ENCODE measurements at places on chromosomes 3 and 15. TPM values are rescaled to one million over a fixed set of nuclear protein-coding genes. Genes with fewer than 3 reads are reported as not detected.

The GPR87 gene
- total RNA-seq: not detected

The CMTM8 gene
- total RNA-seq: 2.5 TPM

The B3GNT5 gene
- total RNA-seq: 19.9 TPM

The CDC25A gene
- 2.7 TPM for total RNA-seq

The ARPP19 gene
- total RNA-seq: 160 TPM

The PIAS1 gene
- total RNA-seq: 32.6 TPM

The HDC gene
- not detected for total RNA-seq

The SAMMSON gene
- 0.39 TPM for total RNA-seq

The ACAP2 gene
- total RNA-seq: 43.3 TPM

The RARRES1 gene
- total RNA-seq: 0.99 TPM

The WDR76 gene
- total RNA-seq: 15.3 TPM

The WDR6 gene
- total RNA-seq: 222 TPM

The SNX4 gene
- total RNA-seq: 40.3 TPM

The SHC4 gene
- total RNA-seq: 61.8 TPM

The TMEM44 gene
- total RNA-seq: 14.5 TPM

The ALPK3 gene
- total RNA-seq: 0.56 TPM

The GNAT1 gene
- total RNA-seq: not detected

The POPDC2 gene
- 0.80 TPM for total RNA-seq

The ABCF3 gene
- 68.9 TPM for total RNA-seq

The ANKUB1 gene
- not detected for total RNA-seq

The HHATL gene
- total RNA-seq: not detected

The IQCF5 gene
- total RNA-seq: not detected

The GPR62 gene
- 0.19 TPM for total RNA-seq

The P2RY1 gene
- not detected for total RNA-seq

The MESP2 gene
- total RNA-seq: 0.36 TPM

The CIAO2A gene
- 28.7 TPM for total RNA-seq

The CORO2B gene
- total RNA-seq: 79.4 TPM

The FBN1 gene
- total RNA-seq: 1,190 TPM

The GATA2 gene
- total RNA-seq: 0.44 TPM

The CPEB1 gene
- total RNA-seq: 2.7 TPM

The GOLGA8S gene
- 0.32 TPM for total RNA-seq

The SORD gene
- total RNA-seq: 10.7 TPM

The GP5 gene
- not detected for total RNA-seq

The CFAP92 gene
- not detected for total RNA-seq

The CCR4 gene
- not detected for total RNA-seq

The FETUB gene
- total RNA-seq: not detected

The SLC6A11 gene
- not detected for total RNA-seq

The NR2E3 gene
- total RNA-seq: not detected

The DNAJC13 gene
- total RNA-seq: 49.1 TPM

The CELF6 gene
- 1.3 TPM for total RNA-seq

The RETNLB gene
- not detected for total RNA-seq

The GYG1 gene
- 48.1 TPM for total RNA-seq

The GPR15 gene
- not detected for total RNA-seq
